ENCODE measurements at places on chromosomes 6 and 20.

GRCh38 chr20:44028868-44029847 is 114.5 kb downstream of the TOX2 start:
- no peak for DNase-seq

DNA sequence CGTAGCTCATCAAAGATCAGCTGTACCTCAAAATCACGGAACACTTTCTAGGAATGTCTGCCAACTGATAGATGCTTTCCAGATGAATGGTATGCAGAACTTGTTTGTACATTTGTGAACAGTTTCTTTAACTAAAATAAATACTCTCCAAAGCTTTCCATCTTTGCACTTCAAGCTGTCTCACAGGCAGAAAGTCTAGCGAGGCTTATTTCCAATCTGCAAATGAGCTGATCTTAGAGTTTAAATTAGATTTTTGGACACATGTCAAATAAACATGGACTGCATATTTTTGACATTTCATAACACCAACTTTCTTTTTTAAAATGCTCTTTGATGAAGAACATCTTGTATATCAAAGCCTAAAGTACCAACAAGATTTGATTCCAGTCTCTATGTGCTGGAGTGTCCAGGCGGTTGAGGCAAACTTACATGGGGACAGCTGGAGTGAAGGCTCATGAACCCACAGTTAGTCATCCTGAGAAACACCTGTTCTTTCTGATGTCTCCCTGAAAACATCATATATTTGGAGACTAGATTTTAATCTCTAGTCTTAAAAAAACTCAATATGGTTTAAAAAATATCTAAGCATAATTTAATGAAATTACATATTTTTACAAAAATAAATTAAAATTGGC is 268.6 kb upstream of the AGPAT4 start:
- no peak for DNase-seq

DNA sequence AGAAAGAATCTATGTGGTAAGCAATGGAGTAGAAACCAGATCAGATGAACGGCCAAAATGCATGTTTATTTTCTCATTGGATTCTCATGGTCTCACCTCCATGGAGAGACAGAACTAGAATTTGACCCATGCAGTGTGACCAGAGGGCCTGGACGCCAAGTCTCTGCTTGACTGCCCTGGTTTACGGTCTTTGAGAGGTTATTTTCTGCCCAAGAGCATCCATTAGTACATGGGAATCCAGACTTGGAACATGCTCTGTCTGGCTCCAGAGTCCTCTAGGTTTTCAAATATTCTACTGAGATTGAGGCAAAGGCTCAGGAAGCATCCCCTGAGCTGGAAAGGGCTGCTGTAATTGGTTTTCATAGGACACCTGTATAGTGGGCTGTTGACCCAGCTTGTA is 45.5 kb upstream of the UST start:
- no peak for DNase-seq

GRCh38 chr6:131787079-131787478 is 20.7 kb upstream of the ENPP1 start:
- DNase-seq, result no peak

GRCh38 chr6:38119516-38119915 is 300.0 kb downstream of the ZFAND3 start:
- DNase-seq, result no peak

DNA sequence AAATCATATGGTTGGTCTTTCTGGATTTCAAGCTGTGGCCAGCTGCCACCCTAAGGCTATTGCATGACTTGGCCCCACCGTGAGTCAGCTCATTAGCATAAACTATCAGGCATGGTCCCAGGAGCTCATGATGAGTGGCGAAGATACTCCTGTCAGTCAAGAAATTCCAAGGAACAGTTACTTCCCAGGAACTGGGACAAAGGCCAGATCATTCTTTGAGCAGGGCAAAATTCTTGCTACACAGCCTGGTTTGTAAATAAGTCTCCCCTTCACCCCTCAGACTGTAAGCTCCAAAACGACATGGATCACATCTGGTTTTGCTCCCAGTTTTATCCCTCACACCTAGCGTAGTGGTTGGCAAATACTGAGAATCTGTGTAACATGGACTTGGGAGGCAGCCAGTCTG is 33.0 kb upstream of the KIAA1586 start:
- no peak for DNase-seq

DNA sequence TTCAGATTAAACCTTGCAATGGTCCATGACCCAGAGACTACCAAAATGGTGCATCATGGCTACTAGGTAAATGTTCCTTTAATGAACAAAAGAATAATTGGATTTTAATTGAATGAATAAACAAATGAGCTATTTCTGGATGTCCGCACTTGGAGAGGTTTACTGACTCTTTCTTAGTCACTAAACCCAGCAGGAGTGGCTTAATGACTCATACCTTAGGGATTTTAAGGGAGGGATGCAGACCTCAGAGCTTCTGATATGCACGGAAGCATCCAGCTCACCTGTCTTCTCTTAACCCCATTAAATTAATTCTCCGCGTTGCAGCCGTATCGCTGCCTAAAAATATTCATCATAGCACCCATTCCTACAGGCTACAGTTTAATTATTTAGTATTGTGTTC is 970.0 kb upstream of the SLC35B3 start:
- no peak for DNase-seq

DNA sequence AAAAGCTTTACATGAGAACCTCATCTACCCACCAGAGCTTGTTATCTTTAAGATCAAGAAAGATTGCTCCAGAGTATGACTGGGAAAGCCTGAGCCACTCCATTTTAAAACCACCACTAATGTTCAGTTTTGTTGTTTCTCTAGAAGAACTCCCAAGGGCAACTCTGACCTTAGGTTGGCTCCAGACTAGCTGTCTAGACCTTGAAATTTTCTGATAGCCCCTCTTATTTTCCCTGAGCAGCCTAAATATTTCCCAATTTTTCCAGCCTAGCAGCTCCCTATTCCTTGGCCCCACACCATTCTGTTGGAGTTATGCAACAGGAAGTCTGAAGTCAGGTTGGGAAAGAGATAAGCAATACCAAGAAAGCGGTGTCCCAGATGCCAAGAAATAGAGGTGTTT is 84.6 kb upstream of the TCF21 start:
- DNase-seq, result no peak

GRCh38 chr6:159463119-159463829 is 229.8 kb downstream of the SOD2 start:
- DNase-seq, result peak; percentile 24

DNA sequence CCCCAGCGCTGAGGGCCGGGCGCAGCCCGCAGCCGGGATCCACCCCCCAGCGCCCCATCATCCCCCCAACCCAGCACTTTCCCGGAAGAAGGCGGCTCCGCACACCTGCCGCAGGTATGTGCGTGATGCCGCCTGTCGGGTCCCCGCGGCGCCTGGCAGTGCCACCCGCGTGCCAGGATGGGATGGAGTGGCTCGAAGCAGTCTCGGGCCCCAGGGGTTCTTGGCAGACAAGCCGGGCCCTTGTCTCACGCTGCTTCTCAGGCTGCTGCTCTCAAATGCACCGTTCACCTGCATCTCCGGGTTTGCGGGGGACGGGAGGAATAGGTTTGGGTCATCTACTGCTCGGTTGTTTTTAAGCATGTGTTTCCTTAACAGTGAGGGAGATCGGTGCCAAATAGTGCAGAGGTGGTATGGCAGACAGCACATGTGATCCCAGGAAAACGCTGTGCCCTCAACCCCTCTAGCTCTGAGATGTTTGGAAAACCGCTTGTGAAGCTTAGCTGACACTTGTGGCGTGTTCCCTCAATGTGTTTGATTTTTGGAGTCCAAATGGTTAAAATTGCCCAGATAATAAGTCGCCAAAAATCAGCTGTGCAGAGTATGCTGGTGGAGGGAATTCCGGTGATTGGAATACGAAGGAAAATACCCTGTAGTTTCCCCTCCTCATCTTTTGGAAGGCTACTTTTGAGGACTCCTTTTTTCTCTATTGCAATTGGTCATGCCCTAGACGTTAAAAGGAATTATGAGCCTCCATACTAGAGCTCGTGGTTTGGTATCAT is 926 bp downstream of the MYLIP start:
- DNase-seq, result no peak

DNA sequence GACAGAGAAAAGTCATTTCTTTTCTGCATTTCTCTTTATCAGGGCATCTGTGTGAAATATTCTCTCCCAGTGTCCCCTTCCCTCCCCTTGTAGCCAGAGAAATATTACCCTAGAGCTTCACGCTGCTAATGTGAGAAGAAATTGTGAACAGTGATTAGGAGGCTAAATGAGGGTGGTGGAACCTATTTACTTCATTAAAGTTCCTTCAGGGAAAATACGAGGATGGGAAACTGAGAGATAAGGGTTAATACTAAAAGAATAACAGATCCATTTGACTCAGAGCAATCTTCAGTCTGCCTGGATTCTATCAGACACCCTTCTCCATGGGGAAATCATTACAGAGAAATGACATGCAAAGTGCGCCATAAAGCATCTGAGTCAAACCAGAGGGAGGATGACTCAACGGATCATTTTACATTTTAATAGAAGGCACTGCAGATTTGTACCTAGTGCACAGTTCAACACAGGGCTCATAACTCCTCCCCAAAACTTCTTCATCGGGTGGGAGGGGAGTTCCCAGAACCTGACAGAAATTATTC is 131.3 kb downstream of the GJA10 start:
- no peak for DNase-seq

DNA sequence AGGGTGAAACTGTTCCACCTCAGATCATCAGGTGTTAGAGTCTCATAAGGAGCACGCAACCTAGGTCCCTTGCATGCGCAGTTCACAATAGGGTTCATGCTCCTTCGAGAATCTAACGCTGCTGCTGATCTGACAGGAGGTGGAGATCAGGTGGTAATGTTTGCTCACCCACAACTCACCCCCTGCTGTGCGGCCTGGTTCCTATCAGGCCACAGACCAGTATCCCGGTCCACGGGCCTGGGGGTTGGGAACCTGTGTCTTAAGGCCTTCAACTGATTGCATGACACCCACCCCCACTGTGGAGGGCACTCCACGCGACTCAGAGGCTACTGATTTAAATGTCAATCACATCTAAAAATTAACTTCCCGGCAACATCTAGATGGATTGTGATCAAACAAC is 411.2 kb upstream of the SULF2 start:
- DNase-seq, result no peak

GRCh38 chr20:48326434-48326691 is 501.4 kb downstream of the PREX1 start:
- DNase-seq, result no peak

Data from AML-193 (cell line).